ENCODE measurements at places on chromosomes 1 and 21. TPM values are rescaled to one million over a fixed set of nuclear protein-coding genes. Genes with fewer than 3 reads are reported as not detected.

The ITLN2 gene
- 1.0 TPM for total RNA-seq

The NTRK1 gene
- 0.23 TPM for total RNA-seq

The KIF26B gene
- total RNA-seq, result 3.9 TPM

The PLPP3 gene
- 88.0 TPM for total RNA-seq

The RBM11 gene
- 2.4 TPM for total RNA-seq

The OR2T11 gene
- total RNA-seq, result not detected

The KMO gene
- not detected for total RNA-seq

The KIRREL1 gene
- total RNA-seq, result 11.6 TPM

The OR2T35 gene
- total RNA-seq, result not detected

The FMN2 gene
- total RNA-seq, result 1.4 TPM

The APH1A gene
- total RNA-seq, result 121 TPM

DNA sequence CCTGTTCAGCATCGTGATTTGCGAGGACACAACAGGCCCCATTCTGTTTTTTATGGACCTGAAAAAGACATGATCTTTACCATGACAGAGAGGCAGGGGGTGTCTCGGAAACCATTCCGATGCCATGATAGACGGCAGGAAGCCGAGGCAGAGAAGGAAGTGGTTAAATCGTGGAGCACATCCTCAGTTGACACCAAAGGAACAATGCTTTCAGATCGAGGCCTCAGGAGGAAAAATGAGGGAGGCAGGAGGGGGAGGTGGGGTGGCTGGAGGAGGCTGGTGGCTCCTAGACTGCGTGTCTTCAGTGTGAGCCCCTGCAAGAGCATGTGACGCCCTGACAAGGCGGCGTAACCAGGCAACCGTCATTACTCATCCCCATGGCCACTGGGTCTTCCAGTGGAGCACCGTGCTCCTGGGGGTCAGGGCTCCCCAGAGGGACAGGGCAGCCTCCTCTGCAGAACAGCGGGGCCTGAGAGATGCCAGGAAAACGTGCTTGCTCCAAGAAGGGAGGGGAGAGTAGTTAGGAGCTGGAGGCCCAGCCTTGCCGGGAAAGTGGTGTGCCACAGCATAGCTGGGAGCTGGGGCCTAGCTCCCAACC, 172.8 kb upstream of the TMEM51 start:
- no peak for DNase-seq

GRCh38 chr1:152753586-152753985, 4.2 kb upstream of the KPRP start:
- no peak for DNase-seq

GRCh38 chr21:15894596-15894995, 164.8 kb downstream of the USP25 start:
- no peak for DNase-seq

DNA sequence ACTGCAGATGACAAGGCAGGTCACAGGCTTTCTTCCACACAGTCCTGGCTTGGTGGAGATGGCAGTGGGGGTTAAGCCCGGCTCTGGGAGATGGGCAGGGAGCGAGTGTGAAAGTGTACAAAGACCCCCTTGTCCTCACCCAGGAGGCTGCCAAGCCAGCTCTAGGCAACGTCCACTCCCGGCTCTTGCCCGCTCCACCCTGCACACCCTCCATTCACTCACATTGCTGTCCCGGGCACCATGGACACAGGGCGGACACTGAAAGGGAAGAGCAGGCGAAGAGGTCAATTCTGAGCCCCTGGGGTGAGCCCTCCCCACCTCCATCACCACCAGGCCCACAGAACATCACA, 8.9 kb downstream of the COL16A1 start:
- no peak for DNase-seq

DNA sequence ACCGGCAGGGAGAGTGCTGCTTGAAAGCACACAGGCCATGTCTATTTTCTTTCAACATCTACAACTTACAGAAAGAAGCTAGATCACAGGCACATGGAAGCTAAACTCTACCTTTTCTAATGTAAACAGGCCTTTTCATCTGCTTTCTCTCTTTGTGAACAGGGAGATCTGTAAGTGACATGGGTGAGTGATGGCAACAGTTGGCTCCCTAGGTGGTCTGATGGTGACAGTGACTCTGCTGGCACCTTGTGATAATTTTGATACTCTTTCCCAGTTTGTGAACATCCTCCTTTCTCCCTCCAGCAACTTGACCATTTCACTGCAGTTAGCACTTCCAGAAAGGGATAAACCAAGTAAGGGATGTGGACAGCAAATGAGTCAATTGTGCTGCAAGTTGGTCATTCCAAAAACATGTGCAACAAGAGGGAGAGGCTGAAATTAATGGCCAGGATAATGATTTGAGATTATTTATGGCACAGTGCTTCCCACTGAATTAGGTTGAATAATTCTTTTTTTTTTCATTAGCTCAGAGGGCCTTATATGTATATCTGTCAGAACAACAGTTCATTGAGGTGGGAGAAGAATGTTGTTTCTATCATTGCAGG, 89.5 kb downstream of the XCL2 start:
- DNase-seq, result no peak

DNA sequence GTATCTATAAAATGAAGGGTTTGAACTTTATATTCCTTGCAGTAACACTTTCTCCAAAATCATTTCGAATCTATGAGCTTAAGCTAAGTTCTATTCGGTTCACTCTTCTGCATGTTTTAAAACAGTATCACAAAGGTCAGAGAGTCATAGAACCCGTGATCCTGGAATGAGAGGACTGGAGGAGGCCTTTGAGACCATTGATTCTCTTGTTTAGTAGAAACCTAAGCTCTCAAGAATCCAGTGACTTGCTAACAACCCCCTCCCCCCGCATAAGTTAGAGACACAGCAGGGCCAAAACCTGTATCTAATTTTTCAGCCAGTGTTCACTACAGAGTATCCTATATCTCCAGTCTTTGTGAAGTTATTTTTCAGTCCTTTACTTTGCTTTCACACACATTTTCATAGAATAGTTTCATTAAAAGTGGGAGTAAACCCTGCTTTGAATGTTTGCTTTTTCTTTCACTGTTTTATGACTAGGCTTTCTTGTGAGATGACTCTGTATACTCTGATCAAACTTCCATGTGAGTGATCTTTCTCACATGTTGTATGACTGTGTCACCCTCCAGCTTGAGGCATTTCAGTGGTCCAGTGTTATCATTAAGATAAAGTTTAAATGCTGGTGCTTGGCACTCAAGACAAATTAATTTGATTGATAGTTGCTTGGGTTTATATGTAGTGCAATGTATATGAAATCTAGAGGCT, 275.4 kb upstream of the SGIP1 start:
- DNase-seq, result no peak

GRCh38 chr1:76425201-76426145, 350.9 kb downstream of the ST6GALNAC3 start:
- DNase-seq, result no peak

GRCh38 chr1:211231873-211232272, 27.3 kb upstream of the RCOR3 start:
- no peak for DNase-seq

GRCh38 chr1:70220517-70221237, 503 bp upstream of the SRSF11 start:
- no peak for DNase-seq

DNA sequence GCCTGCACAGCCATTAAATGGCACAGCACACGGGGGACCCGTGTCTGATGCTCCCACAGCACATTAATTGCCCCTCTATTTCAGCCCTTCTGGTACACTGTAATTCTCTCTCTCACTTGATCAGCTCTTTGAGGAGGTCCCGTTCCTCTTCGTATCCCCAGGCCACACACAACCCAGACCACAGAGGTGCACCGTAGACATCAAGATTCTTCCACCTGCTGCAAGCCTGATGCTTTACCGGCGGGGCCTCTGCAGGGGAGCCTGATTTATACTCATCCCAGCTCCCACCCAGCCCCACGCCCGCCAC, 759 bp downstream of the SMYD3 start:
- no peak for DNase-seq

- DNase-seq, result no peak
These were observed 127.0 kb downstream of the CRB1 start for GRCh38 chr1:197394831-197395608.

DNA sequence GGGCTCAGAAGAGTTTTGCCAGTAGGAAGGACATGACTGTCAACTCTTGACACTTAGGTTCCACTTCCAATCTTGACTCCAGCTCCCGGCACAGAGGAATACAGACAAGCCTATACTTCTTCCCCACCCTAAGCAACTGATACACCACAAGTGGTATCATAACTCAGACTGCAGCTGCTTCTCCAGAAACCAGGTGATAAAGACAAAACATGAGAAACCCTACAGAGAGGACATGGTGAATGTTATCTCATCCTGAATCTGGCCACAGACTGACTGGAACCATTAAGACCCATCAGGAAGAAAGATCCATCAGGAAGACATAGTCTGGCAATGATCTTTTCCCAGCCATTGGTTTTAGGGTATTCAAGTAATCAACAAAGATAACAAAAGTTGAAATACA, 13.8 kb downstream of the PAXBP1 start:
- DNase-seq, result no peak

DNA sequence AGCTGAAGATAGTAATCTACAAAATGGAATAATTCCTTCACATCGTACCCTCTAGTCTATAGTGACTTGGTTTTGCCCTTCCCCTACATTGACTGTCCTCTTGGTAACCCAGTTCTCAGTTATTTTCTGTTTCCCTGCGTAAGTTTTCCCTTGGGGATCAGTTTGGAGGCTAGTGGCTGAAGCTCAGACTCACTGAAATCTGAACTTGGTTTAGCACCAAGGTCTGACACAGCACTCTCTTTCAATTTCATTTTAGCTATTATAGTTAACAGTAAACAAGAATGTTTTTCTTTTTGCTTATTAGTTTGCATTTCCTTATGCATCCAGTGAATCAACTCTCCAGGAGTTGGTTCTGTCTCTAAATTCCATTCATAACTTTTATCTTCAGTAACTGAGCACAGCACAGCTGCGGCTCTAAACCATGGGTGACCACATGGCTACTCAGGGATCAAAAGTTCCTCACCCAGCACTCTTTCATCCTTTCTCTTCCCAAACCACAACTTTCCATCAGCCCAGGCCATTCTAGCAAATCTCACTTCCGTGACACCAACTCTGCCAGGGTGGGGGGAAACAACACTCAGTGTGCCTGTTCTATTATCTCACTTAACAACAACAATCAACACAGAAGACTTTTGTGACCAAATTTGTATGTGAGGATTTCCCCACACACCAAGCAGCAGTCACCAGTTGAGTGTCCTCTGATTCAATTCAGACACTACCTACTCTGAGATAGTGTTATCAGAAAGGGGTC, 17.6 kb upstream of the IFI6 start:
- no peak for DNase-seq

GRCh38 chr1:40607921-40608320, 57.6 kb downstream of the RIMS3 start:
- peak; percentile 13 for DNase-seq

DNA sequence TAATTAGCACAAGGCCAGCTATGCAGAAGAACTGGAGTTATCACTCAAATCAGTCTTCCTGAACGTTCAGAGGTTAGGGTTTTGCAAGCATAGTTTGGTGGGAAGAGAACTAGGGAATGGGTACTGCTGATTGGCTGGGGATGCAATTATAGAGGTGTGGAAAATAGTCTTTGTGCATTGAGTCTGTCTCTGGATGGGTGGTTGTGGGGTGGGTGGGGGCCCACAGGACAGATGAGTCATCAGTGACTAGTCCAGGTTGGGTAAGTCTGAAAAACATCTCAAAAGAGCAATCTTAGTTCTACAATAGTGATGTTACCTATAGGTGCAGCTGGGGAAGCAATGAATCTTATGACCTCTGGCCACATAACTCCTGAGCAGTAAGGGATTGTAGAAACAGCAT, 89.7 kb upstream of the HMCN1 start:
- no peak for DNase-seq

DNA sequence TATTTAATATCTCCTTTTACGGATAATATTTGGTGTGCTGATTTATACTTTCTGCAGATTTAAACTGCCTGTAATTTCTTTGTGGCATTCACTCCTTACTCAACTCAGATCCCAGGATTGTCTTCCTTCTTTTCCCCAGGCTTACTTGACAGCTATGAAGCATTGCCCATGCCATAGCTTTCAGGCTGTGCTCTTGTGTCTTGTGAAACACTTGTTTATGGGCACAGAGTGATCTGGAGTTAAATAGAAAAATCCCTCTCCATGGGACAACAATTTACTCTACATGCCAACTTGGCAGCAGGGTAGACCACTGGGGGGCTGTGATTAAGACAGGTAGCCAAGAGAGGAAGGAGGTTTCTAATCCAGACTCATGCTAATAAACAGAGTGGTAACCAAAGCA, 57.4 kb downstream of the PPP1R12B start:
- no peak for DNase-seq

DNA sequence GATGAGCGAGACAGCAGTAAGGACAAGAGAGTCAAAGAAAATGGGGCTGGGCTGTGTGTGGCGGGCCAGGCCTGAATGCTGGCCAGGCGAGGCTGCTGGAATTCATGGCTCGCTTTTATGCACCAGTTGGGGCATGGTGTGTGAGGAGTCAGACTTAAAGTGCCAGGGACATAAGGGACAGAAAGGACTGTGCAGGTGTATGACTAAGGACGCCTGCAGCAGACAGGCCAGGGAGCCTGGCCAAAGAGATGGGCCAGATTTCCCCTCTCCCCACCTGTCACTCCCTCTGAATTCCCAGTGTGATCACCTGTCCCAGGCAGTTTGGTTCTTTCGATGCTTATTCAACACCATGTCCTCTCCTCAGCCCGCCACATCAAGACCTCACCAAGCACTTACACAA, 16.9 kb upstream of the SMIM12 start:
- DNase-seq, result no peak

DNA sequence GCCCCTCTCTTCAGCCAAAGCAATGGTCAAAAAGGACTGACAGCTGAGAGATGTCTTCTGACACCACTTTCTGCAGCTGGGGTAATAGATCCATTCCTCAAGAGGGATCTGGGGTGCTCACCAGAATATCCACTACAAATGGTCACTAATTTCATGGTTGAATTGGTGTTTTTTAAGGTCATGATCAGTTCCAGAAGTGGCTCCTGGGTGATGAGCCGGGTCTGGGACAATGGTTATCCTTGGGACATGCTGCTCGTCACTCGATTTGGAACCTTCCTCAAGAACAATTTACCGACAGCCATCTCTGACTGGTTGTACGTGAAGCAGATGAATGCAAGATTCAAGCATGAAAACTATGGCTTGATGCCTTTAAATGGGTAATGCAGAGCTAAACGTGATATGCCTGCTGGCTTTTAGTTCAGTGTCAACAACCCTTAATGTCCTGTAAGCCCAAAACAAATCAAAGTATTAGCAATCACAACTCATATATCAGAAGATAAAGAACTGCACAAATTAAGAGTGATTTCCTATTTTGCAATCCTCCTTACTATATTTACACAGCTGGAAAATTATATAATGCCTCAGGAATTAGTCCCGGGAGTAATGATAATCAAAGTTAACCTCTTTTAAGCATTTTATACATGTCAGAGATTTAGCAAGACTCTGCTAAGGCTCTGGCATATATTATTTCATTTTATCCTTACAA, 20.1 kb downstream of the FMO3 start:
- DNase-seq, result no peak

DNA sequence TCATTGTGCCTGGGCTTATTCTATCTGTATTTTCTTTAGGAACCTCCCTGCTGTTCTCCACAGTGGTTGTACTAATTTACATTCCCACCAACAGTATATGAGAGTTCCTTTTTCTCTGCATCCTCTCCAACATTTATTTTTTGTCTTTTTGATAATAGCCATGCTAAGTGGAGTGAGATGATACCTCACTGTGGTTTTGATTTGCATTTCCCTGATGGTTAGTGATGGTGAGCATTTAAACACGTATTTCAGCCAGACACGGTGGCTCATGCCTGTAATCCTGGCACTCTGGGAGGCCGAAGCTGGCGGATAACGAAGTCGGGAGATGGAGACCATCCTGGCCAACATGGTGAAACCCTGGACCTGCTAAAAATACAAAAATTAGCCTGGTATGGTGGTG, 57.9 kb downstream of the SLAMF6 start:
- no peak for DNase-seq
